ENCODE measurements at places on chromosomes 2 and 18. TPM values are rescaled to one million over a fixed set of nuclear protein-coding genes. Genes with fewer than 3 reads are reported as not detected.

Gene UGT1A6
- not detected for total RNA-seq

Gene TEX44
- not detected for total RNA-seq

Gene C2orf76
- 9.8 TPM for total RNA-seq

Gene RALB
- 35.6 TPM for total RNA-seq

Gene LYPD6B
- total RNA-seq = 12.5 TPM

Gene MROH2A
- not detected for total RNA-seq

Gene FNDC4
- total RNA-seq = 41.3 TPM

Gene UGT1A7
- total RNA-seq = not detected

GRCh38 chr2:160351956-160352355, 141.7 kb downstream of the RBMS1 start:
- no peak for DNase-seq

GRCh38 chr2:108414945-108415344, 34.1 kb upstream of the GCC2 start:
- DNase-seq = no peak

GRCh38 chr18:76558881-76559667, 64.0 kb upstream of the ZNF516 start:
- no peak for DNase-seq

DNA sequence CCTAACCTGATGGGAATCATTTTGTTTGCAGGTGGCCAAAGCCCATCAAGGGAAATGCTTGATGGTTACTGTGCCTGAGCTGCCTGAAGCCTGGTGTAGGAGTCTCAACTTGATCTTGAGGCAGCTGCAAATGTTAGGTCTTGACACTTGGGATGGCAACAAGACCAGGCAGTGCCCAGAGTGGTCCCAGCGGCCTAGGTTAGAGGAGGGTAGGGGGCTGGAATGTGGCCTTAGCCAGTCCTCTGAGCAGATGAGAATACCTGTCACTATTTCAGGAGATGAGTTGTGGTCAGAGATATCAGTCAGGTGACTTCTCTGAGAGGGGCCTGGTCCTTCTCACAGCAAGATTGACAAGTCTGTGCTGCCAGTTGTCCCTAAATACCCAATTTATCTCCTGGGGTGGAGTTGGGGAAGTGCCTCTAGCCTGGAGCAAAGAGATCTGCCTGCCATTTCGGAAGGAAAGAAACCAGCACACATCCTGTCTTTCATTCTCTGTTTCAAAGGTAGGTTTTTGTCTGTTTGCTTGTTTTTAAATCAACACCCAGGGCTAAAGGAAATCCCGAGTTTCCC, 13.4 kb downstream of the SPTBN1 start:
- DNase-seq = no peak

- no peak for DNase-seq
These were observed 947 bp downstream of the ZEB2 start for GRCh38 chr2:144518748-144519596.

- DNase-seq = no peak
These were observed 40.9 kb upstream of the RGPD4 start for GRCh38 chr2:107785756-107786155.

- no peak for DNase-seq
These were observed 93.3 kb downstream of the WDPCP start for GRCh38 chr2:63494968-63495367.

DNA sequence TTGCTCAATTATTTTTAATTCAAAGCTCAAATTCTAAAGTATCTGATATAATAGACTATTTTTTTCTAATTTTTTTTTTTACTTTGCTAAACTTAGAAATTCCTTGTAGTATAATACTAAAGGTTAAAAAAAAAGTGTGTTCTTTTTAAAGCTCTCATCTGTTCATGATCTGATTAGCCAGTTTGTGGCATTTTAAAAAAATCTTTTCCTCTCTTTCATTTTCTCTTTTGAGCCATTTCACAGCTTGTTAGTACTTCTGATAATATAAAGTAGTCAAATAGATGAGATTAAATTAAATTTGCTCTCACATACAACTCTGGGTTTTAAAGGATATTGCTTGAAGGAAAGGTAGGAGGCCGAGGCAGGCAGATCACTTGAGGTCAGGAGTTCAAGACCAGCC, 40.7 kb upstream of the NEMP2 start:
- DNase-seq = no peak

DNA sequence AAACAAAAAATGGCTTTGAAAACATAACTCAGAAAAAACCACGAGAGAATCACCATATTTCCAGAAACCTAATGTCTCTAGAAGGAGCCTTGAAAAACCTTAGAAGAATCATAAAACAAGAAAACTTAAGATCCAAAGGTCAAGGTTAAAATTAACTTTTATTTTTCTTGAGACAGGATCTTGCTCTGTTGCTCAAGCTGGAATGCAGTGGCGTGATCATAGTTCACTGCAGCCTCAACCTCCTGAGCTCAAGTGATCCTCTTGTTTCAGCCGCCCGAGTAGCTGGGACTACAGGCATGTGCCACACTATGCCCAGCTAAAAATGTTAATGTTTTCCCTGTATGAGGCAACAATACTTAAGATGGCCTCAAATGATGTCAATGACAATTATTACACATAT, 254.2 kb upstream of the SESTD1 start:
- DNase-seq = no peak

DNA sequence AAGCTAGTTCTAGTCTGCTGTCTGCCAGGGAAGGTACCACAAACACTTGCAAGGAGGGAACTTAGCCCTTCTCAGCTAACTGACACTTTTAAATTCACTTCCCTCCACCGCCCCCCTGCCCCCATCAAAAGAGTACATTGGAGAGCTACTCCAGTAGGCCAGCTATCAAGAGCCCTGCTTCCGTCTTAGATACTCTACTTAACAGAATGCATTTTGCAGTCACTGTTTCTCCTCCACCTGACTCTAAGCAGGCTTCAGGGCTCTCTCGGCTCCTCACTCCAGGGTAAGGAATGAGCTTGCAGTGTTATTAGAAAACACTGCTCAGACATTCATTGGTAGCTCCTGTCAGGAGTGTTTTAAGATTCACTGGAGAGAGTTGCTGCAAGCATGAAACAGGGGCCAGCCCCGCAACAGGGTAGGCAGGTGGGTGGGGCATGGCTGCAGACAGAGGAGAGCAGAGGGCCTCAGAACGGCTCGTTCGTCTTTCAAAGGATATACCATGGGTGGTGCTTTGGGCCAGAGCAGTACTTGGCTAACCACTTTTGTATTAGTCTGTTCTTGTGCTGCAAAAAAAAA, 35.3 kb upstream of the PDCL3 start:
- DNase-seq = no peak

DNA sequence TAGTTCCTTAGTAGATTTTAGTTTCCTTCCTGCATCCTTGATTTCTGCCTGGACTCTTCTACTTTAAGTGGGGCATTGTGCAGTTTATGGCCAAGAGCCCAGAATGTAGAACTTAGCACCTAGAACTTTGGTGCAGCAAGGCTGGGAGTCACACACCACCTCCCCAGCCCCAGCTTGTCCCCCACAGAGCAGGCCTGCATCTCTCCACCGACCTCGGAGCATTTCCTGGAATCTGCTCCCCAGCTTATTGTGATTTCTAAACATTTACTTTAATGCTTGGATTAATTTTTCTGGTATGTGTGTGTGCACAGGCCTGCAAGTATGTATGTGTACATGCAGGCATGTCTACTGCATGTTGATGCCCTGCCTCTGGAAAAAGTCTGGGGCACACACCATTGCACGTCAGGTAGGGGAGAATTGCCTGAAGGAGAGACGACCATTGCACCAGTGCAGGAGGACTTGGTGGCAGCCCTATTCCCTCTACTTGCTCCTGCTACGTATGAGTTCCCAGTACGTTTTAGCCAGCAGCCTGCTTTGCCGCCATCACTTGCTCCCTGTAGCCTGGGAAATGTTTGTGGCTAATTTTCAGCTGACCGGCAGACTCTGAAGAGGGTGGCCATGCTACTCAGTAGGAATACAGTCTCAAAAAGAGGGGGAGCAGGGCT, 419.9 kb upstream of the HS6ST1 start:
- no peak for DNase-seq

DNA sequence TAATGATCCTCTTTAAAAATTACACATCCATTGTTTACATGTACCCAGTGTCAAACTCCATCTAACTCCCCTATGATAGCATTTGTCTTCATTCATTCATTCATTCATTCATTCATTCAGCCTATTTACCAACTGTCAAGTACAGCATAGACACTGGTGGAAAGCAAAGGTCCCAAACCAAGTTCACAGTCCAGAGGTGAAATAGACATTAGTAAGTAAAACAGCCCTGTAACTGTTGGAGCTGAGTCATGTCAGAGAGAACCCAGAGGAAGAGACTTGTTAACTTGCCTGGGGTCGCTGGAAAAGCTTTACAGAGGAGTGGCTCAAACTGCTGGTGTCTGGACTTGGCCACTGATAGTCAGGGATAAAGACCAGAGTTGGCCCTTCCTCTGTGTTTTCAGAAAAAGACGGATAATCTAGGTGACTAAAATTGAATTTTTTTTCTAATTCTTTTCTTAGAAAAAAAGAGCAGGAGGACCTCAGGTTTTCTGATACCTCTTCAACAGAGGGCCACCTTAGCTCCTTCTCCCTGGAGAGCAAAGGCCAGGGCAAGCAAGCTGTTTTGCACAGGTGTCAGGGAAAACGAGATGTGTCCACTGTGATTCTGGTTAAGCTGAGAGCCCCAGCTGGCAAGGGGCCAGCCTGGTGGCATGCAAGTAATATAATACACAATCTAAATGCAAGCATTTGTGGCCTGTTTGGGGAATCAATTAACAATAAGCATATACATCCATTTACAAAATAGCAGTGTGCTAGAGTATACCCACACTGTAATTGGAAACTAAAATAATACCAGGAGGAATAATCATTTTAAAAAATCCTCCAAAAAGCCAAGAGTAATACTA, 96.7 kb upstream of the SLC14A2 start:
- DNase-seq = no peak

DNA sequence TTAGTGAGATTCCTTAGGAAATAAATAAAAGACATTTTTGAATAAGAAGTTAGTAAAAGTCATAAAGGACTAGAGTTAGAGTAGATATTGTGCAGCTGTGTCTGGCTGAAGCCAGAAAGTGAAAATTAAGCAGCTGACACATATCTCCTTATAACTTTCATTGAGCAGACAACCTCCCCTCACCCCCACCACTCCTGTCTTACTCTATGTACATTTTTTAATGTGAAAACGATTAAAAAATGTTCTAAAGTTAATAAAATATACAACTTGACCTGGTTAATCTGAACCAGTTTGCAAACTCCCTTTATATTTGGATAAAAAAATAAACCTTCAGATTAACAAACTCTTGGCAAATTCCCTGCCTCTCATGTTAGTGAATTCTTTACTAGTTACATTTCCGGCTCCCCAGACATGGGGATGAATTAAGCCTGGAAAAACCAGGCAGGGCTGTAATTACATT, 462.8 kb downstream of the MEIS1 start:
- no peak for DNase-seq

GRCh38 chr2:38077431-38077769, 1.4 kb upstream of the CYP1B1 start:
- DNase-seq = no peak

DNA sequence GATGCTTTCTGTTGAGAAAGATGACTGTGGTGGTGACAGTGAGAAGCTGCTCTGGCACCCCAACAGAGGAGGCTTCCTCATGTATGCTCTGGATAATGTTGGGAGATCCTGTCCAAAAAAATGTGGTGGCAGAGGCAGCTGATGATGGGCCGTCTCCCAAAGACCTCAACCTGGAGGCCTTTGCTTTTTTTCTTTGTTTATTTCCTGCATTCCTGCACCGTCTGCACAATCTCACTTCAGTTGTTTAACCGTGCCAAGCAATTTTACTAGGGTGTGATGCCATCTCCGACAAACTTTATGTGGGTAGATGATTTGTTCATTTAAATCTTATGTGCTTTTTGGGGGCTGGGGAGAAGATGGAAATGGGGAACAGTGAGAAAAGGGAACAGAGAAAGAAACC, 62.2 kb upstream of the IGFBP5 start:
- no peak for DNase-seq

Measured in occipital lobe (tissue), 3 donors.